Pulmonary artery endothelial cell (primary cell): ENCODE measurements at places on chromosomes 16 and 17.

DNA sequence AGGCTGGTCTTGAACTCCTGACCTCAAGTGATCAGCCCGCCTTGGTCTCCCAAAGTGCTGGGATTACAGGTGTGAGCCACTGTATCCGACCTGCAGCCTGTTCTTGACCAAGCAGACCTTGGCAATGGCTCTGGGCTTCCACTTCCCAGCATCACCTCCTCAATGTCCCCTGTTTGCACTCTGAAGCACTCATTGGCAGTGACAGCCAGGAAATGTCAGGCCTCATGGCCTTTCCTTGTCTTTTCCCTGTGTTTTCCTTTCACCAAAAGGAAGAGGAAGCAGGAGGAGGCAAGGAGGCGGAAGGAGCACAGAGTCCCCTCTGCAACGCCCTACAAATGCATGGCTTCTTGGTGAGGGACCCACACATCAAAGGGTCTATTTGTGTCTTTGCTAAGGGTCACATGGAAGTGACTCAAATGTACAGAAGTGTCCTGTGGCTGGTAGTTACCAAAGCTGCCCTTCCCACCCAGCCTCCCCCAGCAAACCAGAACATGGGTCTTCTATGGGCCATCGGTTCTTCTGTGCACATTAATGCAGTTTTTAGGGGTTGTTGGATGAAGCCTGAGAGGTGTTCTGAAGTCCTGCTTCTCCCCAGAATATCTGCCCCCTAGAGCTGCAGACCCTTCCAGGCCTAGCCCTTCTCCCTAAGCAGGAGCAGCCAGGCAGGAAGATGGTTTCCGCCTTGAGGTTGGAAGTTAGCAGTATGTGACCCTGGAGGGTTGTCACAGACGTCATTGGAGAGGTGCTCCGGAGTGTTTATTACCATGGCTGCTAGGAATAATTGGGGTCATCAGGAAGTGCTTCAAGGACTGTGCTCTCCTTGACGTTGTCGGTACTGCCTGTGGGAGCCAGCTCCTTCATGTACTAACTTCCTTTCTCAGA, 60.8 kb downstream of the WIPI1 start:
- DNase-seq = no peak

DNA sequence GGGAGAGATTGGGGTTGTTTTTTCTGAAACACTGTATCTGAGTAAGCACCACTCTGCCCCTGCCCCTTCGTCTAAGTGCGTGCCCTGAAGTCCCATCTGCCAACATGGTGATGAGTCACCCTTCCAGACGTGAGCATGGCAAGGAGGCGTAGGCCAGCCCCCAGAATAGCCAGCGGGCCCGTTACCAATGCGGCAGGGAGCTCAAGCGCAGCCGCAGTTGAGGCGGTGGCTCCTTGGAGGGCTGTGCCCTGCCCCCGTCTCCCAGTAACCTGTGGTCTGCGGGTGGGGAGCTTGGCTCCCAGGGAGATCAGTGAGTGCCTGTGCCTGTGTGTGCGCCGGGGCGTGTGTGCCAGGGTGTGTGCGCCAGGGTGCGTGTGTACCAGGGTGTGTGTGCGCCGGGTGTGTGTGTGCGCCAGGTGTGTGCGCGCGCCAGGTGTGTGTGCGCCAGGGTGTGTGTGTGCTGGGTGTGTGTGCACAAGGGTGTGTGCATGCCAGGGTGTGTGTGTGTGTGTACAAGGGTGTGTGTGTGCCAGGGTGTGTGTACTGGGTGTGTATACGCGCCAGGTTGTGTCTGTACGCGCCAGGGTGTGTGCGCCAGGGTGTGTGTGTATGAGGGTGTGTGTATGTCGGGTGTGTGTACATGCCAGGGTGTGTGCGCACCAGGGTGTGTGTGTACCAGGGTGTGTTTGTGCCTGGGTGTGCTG, 98.6 kb upstream of the CHMP6 start:
- peak; percentile 55 for DNase-seq

- no peak for DNase-seq
Measured at GRCh38 chr16:35180970-35181369, 1721.6 kb downstream of the TP53TG3F start.

DNA sequence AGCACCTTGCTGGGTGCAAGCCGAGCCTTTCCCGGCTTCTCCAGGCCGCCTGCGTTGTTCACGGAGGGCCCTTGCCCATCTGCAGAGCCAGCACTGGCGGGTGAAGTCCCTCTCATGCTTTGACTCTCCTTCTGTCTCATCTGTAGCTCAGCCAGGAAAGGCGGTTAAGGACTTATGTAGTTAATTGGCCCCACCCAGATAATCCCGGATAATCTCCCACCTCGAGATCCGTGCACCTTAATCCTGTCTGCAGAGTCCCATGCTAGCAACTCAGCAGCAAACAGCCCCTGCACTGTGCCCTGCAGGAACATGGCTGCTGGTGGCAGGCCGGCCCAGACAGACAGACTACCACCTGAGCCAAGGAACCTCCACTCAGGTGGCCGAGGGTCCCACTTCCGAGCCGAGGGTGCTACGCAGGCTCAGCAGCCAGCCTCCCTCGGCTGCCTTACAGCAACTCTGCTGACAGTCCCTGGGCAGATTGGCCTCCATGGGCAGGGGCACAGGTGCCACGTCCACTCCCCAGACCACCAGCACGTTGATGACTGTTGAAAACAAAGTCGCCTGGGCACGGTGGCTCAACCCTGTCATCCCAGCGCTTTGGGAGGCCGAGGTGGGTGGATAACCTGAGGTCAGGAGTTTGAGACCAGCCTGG, 16.9 kb downstream of the RAB40C start:
- no peak for DNase-seq

DNA sequence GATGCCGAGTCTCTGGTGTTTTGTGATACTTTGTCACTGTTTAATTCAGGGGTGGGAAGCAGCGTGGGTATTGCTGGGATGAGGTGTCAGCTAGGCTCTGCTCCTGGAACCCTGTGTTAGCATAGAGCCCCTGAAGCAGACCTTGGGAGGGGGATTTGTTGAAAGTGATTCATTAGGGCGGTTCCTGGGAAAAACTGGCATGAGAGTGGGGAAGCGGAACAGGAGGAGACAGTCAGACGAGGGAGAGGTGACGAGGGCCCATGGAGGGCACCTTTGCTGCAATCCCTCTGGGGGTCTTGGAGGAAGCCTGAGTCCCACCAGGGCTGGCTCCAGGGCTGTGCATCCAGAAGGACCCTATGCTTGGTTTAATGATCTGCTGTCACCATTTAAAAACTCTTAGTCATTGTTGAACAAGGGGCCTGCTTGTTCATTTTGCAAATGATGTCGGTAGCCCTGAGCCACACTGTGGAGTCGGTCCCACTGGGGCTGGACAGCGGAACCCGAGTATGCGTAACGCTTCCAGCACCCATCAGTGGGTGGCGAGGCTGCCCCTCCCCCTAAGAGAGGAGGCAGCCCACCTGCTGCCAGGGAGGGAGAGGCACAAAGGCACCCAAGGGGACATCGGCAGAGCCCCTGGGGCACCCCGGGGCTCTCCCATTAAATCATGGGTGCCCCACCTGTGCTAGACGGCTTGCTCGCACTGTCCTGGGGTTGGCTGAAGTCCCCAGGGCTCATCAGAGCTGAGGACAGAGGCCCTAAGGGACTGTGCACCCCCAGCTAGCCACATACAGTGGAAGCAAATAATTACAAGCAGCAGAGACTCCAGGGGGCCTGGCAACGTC, 35.4 kb downstream of the WFDC1 start:
- DNase-seq = no peak

DNA sequence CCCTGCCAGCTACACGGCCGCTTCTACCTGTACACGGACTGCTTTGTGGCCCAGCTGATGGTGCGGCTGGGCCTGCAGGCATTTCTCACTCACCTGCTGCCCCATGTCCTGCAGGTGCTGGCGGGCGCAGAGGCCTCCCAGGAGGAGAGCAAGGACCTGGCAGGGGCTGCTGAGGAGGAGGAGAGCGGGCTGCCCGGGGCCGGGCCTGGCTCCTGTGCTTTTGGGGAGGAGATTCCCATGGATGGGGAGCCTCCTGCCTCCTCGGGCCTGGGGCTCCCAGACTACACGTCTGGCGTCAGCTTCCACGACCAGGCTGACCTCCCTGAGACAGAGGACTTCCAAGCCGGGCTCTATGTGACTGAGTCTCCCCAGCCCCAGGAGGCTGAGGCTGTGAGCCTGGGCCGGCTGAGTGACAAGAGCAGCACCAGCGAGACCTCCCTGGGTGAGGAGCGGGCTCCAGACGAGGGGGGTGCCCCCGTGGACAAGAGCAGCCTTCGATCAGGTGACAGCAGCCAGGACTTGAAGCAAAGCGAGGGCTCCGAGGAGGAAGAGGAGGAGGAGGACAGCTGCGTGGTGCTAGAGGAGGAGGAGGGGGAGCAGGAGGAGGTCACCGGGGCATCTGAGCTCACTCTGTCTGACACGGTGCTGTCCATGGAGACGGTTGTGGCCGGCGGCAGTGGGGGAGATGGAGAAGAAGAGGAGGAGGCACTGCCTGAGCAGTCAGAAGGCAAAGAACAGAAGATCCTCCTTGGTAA, 3.5 kb downstream of the WDR81 start:
- no peak for DNase-seq

GRCh38 chr17:41717408-41718286, 5.5 kb downstream of the GAST start:
- no peak for DNase-seq

GRCh38 chr16:79871906-79872305, 271.4 kb upstream of the MAF start:
- no peak for DNase-seq

DNA sequence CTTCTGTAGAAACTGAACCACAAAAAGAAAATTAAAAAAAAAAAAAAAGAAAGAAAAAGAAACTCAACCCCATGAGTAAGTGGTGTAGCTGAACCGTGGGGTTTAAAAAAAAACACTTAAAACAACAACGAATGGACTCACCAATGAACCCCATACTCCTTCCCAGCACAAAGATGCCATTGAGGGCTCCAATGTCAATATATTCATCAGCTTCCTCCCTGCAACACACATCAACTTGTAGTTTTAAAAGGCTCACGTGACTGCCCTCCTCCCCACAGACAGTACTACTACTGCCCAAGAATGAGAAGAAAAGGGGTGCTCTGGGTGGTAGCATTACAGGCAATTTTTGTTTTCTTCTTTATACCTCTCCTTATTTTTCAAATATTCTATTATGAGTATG, 3.3 kb upstream of the KLHL11 start:
- DNase-seq = no peak

DNA sequence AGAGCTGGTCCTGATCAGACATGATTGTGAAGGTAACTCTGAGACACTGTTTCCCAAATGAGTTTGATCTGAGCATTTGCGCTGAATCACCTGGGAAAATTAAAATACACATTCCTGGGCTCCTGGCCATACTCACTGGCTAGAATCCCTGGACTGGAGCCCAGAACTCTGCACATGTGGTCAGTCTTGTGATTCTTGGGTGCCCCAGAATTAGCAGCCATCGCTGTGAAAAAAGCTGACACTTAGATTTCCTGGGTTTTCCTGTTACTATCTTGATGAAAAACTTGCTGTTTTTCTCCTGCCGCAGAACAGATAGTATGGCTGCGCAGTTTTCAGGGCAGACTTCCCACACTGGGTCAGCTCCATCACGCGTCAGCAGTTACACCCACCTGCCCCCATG, 24.6 kb downstream of the NECAB2 start:
- DNase-seq = no peak

- DNase-seq = no peak
Measured at GRCh38 chr16:27174007-27174406, 29.3 kb upstream of the KDM8 start.

DNA sequence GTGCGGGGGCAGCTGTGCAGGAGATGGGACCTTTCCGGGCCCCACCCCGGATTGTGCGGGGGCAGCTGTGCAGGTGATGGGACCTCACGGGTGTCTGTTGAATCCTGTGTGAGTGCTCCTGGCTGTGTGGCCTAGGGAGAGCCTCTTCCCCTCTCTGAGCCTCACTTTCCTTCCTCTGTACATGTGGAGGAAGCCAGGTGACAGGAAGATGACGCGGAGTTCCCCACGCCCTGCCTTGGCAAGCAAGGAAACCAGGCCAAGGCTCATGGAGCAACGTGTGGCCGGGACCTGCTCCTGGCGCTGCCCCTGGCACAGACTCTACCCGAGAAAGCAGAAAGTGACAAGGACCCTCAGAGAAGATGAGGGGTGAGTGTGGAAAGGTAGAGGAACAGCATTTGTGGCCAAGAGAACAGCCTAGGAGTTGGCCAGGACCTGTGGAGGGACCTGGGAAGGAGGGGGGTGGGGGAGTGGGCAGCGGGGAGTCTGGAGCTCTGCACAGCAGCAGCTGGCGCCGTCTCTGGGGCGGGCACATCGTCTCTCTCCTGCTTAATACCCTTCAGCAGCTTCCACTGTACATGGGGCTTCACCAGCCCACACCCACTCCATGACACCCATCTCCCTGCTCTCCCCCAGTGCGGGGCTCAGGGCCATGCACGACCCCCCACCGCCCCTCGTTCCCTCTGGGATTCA, 38.4 kb upstream of the PABPN1L start:
- no peak for DNase-seq

DNA sequence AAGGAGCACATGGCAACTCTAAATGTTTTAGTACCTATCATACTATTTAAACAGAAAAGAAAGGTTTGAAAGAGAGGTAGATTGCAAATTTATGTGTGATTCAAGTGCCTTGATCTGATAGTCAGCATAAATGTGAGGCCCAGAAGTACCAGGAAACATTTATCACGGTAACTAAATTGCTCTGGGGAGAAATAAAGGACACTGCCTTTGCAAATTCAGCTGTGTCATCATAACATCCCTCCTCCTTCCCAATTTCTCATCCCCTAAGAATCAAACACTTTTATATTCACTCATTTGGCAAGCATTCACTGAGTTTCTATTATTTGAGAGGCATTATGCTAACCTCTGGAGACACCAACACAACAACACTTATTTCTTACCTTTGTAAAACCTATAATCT, 563.4 kb upstream of the CA10 start:
- no peak for DNase-seq

- DNase-seq = no peak
Measured at GRCh38 chr17:39026980-39027451, 59.8 kb upstream of the FBXO47 start.

DNA sequence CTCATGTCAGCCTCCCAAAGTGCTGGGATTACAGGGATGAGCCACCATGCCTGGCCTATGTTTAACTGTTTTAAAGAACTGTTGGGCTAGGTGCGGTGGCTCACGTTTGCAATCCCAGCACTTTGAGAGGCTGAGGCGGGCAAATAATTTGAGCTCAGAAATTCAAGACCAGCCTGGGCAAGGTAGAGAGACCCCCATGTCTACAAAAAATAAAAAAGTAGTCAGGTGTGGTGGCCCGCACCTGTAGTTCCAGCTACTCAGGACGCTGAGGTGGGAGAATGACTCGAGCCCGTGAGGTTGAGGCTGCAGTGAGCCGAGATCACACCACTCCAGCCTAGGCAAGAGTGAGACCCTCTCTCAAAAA, 1.9 kb upstream of the ITGAL start:
- no peak for DNase-seq

DNA sequence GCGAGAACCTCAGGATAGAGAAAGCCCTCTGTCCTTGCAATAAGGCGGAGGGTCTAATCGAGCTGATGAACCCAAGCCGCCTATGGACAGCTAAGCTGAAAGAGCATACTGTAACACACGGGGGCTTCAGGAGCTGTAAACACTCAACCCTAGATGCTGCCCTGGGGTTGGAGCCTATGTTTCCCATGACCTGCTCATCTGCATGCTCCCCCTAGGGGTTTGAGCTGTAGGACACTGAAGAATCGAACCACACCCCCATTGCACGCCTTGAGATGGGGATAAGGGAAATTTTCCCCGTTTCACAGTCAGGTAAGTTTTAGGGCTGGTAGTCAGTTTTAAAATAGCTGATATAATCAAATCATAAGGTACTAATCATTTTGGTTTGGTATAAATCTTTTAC, 675.6 kb upstream of the CDH8 start:
- DNase-seq = no peak

GRCh38 chr17:488993-489757, 136.6 kb upstream of the RPH3AL start:
- DNase-seq = no peak

- no peak for DNase-seq
Measured at GRCh38 chr16:2774161-2774891, 2.8 kb downstream of the ELOB start.
